Mucosa of descending colon (tissue), 3 donors: ENCODE measurements at places on chromosomes 5 and 9. TPM values are rescaled to one million over a fixed set of nuclear protein-coding genes. Genes with fewer than 3 reads are reported as not detected.

ESM1 gene
- total RNA-seq: not detected

C9 gene
- total RNA-seq: 0.12 TPM

KIF4B gene
- total RNA-seq: not detected

SPATA31E1 gene
- 0.06 TPM for total RNA-seq

FAXDC2 gene
- 20.9 TPM for total RNA-seq

NUTM2F gene
- total RNA-seq: not detected

C8G gene
- total RNA-seq: 15.4 TPM

NCS1 gene
- total RNA-seq: 196 TPM

FOXD1 gene
- total RNA-seq: 0.16 TPM

PPP3R2 gene
- total RNA-seq: not detected

WNT8A gene
- total RNA-seq: not detected

PCDHGC5 gene
- 2.6 TPM for total RNA-seq

PCDHB5 gene
- total RNA-seq: 0.60 TPM

NSUN2 gene
- total RNA-seq: 50.3 TPM

C5orf52 gene
- total RNA-seq: 1.7 TPM

FYB1 gene
- 13.1 TPM for total RNA-seq

ADGRD2 gene
- not detected for total RNA-seq

SLF1 gene
- 6.2 TPM for total RNA-seq

CDK7 gene
- 18.3 TPM for total RNA-seq

HNRNPK gene
- 461 TPM for total RNA-seq

ENTREP1 gene
- total RNA-seq: 1.3 TPM

FCN1 gene
- 6.0 TPM for total RNA-seq

DMRTA1 gene
- total RNA-seq: 1.2 TPM

GPX3 gene
- total RNA-seq: 147 TPM

ITGA2 gene
- 8.0 TPM for total RNA-seq

UQCRQ gene
- 448 TPM for total RNA-seq

KCNIP1 gene
- 0.79 TPM for total RNA-seq

STPG3 gene
- total RNA-seq: not detected

KCNN2 gene
- total RNA-seq: 3.5 TPM

LCN12 gene
- total RNA-seq: 10.7 TPM

GAS1 gene
- total RNA-seq: 2.2 TPM

OLFML2A gene
- total RNA-seq: 2.8 TPM

SNX30 gene
- total RNA-seq: 19.0 TPM

ROPN1L gene
- not detected for total RNA-seq

CCDC192 gene
- not detected for total RNA-seq

TXNDC8 gene
- total RNA-seq: not detected

WDR38 gene
- not detected for total RNA-seq

TPPP gene
- total RNA-seq: 18.1 TPM

HRH2 gene
- 0.32 TPM for total RNA-seq

LHX3 gene
- not detected for total RNA-seq

DRD1 gene
- total RNA-seq: not detected

ABO gene
- total RNA-seq: 114 TPM

XPA gene
- 10.8 TPM for total RNA-seq

NANS gene
- 342 TPM for total RNA-seq

BTNL8 gene
- total RNA-seq: 63.5 TPM

ARHGEF39 gene
- 6.4 TPM for total RNA-seq

SH3RF2 gene
- 99.7 TPM for total RNA-seq

GADD45G gene
- 18.4 TPM for total RNA-seq
